Activated T-helper 1 cell treated with anti-CD3 and anti-CD28 coated beads, Interleukin-2, amount 50 U/mL, for 16 hours (primary cell): ENCODE measurements at places on chromosomes 16 and 17.

- DNase-seq = no peak
These were observed 113.4 kb downstream of the ENGASE start for GRCh38 chr17:79188048-79188447.

GRCh38 chr16:13070268-13070667, 168.9 kb downstream of the SHISA9 start:
- no peak for DNase-seq

GRCh38 chr17:50363217-50364060, 9.5 kb downstream of the MRPL27 start:
- DNase-seq = no peak

GRCh38 chr17:7251661-7252175, at the start of gene CTDNEP1:
TSS of gene CTDNEP1 (minus strand) at chr17:7251734. CDS start at chr17:7251296, 438 bp downstream.
- peak; percentile 96 for DNase-seq

- DNase-seq = peak; percentile 6
These were observed 74.8 kb upstream of the GRIN2A start for GRCh38 chr16:10256784-10257641.

DNA sequence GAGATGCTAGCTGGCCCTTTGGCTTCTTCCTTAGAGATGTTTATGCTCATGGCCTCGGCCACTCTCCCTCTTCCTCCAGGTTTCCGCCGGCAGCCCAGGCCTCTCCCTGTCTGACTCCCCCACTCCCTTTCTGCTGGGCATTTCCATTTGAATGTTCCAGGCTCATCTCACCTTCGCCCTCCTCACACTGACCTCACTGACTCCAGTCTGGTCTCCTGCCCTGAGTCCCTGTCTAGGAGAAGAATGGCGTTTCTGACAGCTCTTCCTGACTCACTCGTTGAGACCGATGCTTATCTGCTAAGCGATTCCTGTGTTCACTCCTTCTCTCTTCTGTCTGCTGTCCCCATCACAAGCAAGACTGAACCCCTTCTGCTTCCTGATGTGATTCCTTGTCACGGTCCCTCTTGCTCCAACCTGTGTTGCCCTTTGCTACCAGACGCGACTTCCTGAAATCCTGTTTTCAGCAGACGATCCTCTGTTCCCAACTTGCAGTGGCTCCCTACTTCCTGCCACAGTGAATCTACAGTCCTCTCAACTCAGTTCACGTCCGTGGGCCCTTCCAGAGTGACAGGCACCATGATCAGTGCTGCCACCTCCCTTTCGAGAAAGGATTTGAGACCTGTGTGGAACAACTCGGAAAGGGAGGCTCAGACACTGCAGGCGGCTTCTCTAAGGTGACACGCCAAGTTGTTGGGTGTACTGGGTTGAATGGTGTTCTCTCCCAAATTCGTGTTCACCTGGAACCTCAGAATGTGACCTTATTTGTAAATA, 176.4 kb downstream of the MSI2 start:
- DNase-seq = no peak

- DNase-seq = no peak
These were observed 15.2 kb downstream of the PHLPP2 start for GRCh38 chr16:71709229-71709781.
